ENCODE measurements at places on chromosomes 3 and 15.

GRCh38 chr3:67176396-67176795, 178.3 kb downstream of the KBTBD8 start:
- no peak for DNase-seq

- no peak for DNase-seq
Measured at GRCh38 chr3:21585216-21585740, 165.7 kb downstream of the ZNF385D start.

DNA sequence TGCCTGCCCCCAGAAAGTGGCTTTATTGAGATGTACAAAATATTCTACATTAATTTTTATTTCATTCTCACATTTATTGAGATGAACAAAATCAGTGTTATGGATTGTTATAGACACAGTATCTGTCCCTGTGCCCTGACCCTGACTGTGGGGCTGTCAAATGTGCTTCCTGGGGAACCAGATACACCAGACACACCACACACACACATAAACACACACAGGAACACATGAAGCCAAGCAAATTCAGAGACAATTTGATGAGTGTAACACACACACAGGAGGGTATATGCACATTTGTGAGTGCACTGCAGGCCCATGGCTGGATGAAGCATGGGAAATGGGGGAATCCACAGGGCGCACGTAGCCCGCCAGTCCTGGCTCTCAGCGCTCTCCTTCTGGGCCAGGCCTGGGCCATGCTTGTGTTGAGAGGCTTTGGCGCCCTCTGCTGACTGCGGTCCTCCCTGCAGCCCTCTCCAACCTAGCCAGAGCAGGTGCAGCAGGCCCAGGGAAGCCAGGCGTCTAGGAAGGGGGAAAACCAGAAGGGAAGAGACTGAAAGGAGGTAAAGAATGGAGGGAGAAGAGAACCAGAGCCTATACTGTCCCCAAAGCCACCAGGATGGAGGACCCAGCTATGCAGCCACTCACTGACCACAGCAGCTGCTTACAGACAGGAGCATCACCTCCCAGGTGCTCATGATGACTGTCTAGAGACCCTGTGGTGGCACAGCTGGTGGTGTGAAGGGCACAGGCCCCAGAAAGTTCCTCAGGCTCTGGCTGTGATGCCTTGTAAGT, 18.0 kb upstream of the LOXL1 start:
- DNase-seq = peak; percentile 65

DNA sequence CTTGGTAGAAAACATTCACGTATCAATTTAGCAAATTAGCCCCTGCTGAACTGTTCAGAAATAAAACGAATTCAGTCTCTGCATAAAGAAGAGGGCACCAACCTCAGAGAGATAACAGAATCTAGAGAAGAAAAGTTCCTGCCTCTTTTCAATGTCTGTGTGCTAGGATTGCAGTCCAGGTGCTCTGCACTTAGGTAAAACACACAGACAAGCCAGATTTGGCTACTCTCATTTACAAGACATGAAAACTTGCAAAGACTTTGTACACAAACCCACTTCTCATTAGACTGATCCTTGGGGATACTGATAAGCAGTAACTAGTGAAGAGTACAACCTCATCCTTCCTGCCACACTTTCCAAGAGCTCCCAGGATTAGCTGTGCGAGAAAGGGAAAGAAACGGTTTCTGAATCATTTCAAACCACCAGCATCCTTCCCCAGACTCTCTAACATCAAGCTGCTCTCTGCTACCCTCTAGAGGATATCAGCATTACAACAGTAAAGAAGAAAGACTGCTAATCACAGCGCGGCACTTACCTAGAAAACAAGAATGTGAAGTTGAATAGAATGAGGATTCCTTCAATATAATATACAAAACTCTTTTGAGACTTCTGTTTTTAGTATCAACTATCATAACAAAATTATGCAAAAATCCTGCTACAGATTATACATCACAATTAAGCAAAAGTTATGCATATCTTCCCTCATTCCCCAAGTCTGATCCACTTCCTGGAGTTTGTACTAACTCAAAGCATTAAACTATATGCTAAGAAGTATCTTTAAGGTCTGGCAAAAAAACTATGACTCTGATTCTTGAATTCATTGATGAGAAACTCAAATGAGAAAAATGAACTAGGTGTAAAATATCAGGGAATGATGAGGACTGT, 306.4 kb downstream of the MAGI1 start:
- DNase-seq = peak; percentile 77

- no peak for DNase-seq
Measured at GRCh38 chr15:66563126-66563525, 2.7 kb downstream of the LCTL start.

- peak; percentile 16 for DNase-seq
Measured at GRCh38 chr3:154334973-154335420, 10.7 kb upstream of the DHX36 start.

DNA sequence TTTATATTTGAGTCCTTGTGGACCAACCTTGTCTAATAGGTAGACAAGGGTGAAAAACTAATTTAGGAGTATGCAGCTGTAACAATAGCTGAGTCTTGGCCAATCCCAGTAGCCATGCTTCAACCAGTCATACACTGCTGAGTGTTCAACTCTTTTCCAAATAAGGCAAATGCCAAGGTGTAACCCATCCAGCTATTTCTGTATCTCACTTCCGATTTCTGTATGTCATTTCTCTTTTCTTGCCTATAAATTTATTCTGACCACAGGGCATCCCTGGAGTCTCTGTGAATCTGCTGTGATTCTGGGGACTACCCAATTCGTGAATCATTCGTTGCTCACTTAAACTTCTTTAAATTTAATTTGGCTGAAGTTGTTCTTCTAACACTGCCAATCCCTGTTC, 93.2 kb downstream of the MAGI1 start:
- DNase-seq = no peak

GRCh38 chr3:140276703-140277102, 341.7 kb downstream of the CLSTN2 start:
- DNase-seq = no peak

GRCh38 chr3:37921025-37921424, 59.3 kb downstream of the CTDSPL start:
- DNase-seq = no peak

DNA sequence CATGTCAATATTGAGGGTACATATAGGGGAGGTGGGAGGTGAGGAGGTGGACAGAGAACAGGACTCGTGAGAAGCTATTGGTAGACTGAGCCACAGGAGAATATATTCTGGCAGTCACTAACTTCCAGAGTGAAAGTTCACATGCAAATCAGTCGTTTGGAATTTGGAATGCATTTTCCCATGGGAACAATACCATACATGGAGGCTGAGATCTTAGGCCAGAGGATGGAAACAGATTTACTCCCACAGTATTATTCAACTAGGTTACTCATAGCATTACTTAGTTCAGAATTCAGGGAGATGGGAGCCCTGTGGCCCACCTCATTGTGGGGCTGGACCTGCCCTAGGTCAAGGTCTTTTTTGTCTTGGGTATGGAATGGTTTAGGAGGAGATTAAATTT, 36.4 kb upstream of the ABHD2 start:
- DNase-seq = peak; percentile 45

DNA sequence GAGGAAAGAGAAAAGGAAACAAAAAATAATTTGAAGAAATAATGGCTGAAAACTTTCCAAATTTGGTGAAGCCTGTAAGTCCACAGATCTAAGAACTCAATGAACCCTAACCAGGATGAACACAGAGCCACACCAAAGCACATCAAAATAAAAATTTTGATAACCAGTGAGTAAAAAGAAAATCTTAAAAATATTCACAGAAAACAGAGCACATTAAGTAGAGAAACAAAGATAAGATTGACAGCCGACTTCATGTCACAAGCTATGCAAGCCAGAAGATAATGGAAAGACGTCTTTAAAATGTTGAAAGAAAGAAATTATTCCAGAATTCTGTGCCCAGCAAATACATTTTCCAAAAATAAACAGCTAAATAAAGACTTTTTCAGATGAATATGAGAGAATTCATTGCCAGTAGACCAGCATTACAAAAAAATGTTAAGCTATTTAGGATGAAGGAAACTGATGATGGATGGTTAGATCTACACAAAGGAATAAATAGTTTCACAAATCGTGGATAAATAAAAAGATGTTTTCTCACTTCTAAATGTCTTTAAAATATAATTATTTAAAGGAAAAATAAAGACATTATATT, 140.2 kb upstream of the SKOR1 start:
- peak; percentile 46 for DNase-seq

DNA sequence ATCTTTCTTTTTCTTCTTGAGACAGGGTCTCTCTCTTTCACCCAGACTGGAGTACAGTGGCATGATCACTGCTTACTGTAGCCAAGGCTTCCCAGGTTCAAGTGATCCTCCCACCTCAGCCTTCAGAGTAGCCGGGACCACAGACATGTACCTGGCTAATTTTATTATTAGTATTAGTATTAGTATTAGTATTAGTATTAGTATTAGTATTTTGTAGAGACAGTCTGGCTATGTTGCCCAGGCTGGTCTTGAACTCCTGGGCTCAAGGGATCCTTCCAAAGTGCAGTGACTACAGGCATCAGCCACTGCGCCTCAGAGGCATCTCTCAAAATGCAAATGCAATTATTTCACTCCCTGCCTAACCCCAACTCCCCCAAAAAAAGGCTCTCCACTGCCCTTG, 1.7 kb downstream of the KIF7 start:
- no peak for DNase-seq

DNA sequence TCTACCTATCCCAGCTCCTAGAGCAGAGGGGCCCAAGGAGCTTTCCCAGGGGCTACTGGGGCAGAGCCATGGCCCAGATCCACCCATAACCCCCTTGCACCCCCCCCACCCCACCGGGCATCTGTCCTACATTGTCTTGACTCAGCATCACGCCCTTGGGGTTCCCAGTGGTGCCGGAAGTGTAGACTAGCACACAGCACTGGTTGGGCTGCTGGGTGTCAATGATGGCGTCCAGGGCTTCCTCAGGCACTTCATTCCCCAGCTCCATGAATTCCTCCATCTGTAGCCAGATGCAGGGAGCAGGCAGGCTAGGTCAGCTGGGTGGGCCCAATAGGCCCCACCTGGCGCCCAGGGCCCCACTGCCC, 33.2 kb downstream of the IDH3A start:
- DNase-seq = no peak

GRCh38 chr15:71120428-71120944, 5.2 kb downstream of the THSD4 start:
- no peak for DNase-seq

GRCh38 chr3:25911525-25912295, 121.8 kb downstream of the OXSM start:
- DNase-seq = no peak

- DNase-seq = no peak
Measured at GRCh38 chr3:97680210-97680609, 84.3 kb upstream of the ARL6 start.

GRCh38 chr15:49982584-49982983, 136.4 kb downstream of the ATP8B4 start:
- no peak for DNase-seq

GRCh38 chr3:197124713-197125112, 95.1 kb upstream of the MELTF start:
- DNase-seq = no peak

DNA sequence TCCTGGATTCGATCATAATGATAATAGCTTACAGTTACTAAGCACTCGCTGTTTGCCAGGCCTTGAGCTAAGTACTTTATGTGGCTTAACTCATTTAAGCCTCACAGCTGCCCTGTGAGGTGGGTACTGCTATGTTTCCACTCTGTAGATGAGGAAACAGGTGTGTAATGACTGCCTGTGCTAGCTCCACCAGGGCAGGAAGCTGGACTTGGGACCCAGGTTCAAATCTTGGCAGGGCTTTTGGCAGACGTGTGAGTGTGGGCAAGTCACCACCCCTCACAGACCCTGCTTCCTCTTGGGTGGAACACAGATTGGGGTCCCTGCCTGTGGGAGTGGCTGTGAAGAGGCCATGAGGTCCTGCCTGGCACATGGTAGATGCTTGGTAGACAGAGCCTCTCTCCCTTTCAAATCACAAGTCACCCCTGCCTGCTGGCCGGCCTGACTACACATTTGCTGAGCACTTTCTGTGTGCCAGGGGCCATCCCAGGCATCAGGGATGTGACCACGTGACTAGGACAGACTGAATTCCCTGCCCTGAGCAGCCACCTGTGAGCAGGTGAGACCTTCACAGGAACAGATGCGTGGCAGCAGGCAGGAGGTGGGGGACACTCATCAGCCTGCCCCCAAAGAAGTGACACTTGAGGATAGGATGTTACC, 3.7 kb downstream of the EFCC1 start:
- DNase-seq = no peak

GRCh38 chr15:64699751-64700388, 75.5 kb downstream of the RBPMS2 start:
- no peak for DNase-seq

- DNase-seq = no peak
Measured at GRCh38 chr15:93985925-93986324, 245.4 kb upstream of the MCTP2 start.

DNA sequence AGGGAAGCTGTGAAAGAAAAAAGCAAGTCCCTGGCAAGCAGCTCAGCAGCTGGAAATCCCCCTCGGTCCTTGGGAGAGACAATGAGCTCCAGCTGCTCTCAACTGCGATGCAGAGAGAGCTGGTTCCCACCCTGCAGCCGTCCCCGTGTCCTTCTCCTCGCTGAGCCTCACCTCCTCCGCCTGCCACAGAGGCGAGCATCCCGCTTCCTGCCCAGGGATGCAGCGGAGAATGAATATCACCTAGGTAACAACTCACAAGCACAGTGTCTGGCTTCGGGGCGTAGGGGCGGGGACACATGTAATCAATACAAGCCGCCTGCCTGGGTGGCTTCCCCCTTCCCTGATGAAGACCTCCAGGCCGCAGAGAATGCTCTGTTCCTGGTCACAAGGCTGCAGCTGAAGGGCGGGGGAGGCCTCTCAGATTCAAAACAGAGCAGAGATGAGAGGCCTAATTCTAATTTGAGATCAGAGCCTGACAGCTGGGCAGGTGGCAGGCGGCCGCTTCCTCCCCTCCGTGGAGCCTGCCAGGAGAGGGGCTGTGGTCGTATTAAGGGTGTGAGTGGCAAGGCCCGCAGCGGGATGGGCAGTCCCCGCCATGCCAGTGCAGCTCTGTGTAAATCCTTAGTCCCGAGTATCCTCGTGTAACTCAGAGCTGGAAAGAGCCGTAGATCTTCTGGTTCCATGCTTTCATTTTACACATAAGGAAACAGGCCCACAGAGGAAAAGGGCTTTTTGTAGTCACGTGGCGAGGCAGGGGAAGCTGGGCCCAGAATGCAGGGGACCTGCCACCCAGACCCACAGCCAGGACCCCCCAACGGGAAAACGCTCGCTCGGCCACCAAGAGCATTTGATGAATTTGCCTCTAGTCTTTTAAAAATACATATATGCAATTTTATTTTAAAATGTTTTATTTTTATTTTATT, 24.3 kb downstream of the ZDHHC19 start:
- DNase-seq = no peak

DNA sequence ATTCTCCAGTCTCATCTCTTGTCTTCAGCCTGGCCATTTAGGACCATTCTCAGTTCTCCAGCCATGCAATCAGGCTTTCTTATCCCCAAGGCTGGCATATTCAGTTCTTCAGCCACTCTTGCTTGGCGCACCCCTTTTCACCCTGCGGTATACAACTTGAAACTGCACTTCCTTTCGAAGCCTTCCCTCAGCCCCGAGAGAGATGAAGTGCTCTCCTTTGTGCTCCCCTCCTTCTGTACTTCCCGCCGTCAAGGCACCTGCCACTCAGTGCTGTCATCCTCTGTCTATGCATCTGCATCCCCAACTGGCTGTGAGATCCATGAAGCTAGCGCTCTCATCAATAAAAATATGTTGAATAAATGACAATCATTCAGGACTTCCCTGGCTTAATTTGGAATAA, 45.7 kb downstream of the MORC1 start:
- no peak for DNase-seq

Data from renal pelvis (tissue), 12 donors.